Nucleus accumbens (tissue), 56 donors: ENCODE measurements at places on chromosomes 4 and X.
A peak's percentile ranks its signal among the peaks of the same experiment; 100 is the strongest.

DNA sequence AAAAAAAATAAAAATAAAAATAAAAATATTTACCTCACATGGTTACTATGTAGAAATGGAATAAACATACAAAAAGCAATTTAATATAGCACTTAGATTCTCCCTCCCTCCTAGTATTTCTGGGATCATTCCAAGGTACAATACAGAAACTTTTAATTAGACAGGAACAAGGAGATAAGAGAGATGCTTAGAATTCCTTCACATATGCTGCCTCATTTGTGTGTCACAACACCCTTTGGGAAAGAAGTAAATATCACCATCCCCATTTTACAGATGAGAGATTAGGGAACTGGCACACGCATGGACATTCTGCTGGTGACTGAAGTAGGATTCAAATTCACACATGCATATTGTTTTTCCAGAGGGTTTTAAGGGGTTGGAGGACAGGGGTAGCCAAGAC, 164.2 kb downstream of the APBB2 start:
- DNase-seq: no peak

DNA sequence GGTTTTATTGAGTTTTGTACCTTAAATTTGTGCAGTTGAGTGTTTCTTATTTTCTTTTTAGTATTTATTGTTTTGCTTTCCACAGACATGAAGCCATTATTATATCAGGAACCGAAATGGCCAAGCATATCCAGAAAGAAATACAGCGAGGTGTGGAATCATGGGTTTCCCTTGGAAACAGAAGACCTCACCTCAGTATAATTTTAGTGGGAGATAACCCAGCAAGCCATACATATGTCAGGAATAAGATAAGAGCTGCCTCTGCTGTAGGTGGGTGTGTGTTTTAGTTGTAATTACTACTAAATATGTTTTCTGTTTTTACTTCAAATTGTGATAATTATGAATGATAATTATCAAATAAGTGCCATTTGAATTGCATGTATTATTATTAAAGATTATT, 16.5 kb downstream of the MTHFD2L start:
- no peak for DNase-seq

- DNase-seq: no peak
Observed at GRCh38 chr4:65482410-65482809, 187.9 kb downstream of the EPHA5 start.

DNA sequence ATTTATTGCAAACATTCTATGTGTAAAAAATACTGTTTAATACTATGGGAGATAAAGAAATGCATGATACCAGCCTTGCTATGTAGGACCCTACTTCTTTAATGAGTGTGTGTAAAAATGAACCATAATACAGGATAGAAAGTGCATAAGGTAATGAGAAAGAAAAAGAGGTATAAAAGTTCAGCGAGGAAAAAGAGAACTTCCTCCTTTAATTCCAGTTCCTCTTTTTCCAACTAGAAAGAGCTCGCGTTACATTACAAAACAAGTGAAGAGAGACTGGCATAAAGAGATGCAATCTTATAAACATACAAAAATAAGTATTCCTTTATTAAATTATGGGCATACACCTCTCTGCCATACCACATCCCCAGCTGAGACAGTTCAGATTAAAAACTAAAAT, 77.4 kb downstream of the ANKRD17 start:
- DNase-seq: no peak

- no peak for DNase-seq
Observed at GRCh38 chr4:180682776-180683175, 1560.4 kb upstream of the TENM3 start.

DNA sequence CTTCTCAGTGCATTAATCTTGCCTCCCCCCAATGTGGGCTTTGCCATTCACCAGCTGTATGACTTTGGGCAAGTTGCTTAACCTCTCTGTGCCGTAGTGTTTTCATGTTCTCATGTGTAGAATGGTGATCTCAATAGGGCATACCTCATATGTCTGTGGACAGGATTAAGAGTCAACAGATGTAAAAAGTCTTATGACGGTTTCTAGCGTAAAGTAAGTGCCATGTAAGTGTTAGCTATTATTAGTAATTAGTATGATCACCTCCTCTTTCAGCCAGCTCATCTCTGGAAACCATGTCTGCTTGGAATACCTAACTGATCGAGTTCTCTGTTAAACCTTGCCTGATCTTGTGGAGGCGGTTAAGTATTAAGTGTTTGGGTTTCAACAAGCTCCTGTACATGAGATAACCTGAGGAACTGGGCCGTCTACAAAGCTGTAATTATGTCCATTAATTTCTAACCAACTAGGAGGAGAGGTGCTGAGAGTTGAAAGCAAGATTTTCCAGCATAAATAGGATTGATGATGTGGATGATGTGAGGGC, 66.3 kb downstream of the TSC22D3 start:
- no peak for DNase-seq

DNA sequence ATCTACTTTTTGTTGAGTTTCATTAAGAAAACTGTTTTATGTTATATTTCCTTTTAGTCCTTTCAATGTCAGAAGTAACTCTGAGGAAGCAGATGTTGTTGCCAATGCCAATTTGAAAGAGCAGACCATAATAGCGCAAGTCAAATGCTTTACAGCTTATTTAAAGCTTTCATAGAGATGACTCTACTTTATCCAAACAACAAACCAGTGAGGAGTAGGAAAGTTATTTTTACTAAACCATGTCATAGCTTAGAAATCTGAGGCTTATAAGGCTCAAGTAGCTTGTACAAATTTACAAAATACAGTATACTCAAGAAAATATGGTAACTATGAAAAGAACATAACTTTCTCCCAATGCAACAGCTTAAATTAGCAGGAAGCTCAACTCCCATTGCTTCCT, 40.1 kb upstream of the SPOCK3 start:
- DNase-seq: no peak

- no peak for DNase-seq
Observed at GRCh38 chr4:129378364-129378763, 282.4 kb downstream of the C4orf33 start.

DNA sequence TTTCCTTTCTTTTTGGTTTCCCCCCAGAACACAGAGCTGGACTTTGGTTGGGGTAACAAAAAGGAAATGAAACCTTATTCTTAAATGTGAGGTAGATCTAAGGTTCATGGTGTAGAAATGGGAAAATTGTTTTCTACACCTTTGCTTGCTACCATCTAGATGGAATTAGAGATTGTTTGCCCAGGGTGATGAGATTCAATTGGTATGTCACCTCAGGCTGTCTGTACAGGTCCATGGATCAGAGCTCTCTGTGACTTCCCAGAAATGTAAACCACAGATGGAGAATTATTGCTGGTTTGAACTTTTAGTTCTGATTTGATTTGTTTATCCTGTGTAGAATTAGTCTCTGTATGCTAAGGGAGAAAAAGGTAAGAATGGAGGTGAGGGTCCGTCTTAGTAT, 146.7 kb downstream of the PCDH7 start:
- no peak for DNase-seq

- DNase-seq: no peak
Observed at GRCh38 chr4:103915224-103915869, 195.6 kb upstream of the TACR3 start.

- no peak for DNase-seq
Observed at GRCh38 chr4:68469482-68469881, 22.2 kb downstream of the TMPRSS11E start.

DNA sequence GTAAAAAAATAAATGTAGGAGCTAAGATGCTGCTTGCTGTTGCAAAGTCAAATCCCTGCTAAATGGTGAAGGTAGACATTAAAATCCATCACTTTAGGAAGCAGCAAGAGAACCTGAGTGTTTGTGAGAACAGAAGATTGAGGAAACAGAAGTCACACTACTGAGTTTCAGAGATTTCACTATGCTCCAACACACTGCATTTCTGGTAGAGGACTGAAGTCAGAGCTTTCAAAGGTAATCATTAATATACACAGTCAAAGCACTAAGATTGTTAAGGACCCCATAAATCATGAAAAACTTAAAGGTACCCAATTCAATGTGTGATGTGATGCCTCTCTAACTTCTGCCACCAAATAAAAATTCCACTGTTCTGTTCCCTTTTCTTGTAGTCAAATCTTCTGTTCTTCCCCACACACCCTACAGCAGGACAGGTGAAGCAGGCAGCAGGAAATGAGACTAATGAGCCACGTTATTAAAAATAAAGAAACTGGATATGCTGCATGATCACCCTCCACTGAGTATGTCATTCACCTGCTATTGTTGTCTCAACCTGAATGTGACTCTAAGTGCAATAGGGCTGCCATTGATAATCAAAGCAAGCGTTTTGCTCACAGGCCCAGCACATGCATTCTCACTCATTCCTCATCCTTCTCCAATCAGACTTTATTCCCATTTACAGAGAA, 28.9 kb upstream of the APELA start:
- DNase-seq: no peak

GRCh38 chr4:36159208-36159607, 85.1 kb downstream of the ARAP2 start:
- no peak for DNase-seq

- no peak for DNase-seq
Observed at GRCh38 chr4:33323393-33323792, 2603.2 kb downstream of the PCDH7 start.

DNA sequence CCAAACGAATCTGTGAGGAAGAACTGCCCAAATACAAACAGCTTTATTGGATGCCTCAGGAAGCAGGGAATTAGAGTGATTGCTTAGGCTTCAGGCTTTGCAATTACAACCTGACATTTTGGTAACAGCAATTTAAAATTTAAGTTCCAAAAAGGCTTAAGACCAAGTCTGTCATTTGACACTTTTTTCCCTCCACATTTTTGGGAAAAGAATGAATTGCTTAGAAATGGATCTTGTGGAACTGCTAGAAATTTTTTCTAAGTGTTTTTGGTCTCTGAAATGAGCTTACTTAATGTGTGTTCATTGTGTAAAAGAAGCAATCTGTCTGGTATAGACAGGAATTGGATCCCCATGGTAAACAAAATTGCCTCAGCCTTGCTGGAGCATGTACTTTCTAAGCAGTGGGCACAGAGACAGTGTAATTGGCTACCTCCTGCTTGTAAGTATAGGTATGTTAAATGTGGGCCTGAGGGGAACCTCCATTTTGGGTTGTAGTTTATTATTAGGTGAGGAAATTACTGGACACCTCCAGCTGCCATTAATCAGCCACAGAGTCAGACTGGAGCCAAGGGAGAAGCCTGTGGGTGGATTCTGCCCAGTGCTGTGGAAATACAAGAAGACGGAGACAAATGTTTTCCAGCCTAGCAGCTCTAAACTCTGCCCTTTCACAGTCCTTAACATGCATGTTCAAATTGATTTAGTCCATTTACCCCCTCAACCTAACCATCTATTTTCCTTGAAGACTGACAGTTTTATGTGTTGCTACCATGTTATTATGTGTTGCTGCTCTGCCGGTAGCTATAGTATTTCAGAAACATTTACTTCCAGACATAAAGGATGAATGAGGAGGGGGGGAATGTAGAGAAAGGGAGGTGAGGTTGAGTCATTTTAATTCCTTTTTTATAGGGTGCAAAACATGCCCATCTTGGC, 473.0 kb downstream of the SPRY1 start:
- DNase-seq: no peak

DNA sequence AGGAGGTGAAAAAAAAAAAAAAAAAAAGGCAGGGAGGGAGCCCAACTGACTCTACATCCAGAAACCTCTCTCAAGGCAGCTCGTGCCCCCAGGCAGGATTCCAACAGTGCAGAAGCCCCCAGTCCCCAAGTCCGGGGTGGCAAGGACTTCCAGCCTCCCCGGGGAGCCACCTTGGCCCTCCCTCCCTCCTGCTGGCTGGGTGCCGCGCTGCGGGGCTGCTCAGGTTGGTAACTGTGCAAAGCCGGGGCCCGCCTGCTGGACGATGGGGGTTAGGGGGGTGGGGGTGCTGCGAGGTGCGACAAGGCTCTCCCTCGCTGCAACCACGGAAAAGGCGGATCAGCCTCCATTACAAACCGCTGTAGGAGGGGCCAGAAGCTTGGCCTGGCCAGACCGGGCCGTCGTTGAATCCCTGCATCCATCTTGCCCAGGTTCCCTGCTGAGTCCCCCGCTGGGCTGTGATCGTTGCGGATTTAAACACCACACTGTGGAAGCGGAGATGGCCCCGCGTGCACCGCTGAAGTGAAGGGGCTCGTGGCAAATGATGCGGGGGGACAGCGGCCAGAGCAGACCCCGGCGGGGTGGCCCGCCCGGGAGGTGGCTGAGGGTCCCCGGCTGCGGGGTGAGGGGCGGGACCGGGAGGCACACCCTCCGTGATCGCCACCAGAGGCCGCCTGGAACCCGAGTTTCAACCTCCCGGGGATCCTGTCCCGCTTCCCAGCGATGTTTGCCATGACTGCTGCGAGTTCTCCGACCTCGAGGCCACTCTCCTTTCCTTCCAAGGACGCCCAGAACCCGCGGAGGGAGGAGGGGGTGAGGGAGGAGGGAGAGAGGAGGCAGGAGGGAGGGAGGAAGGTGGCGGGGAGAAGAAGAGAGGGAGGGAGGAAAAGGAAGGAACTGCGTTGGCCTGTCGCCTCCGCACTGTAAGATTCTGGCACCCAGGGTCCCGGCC, 58.0 kb upstream of the DDX3X start:
- DNase-seq: peak; percentile 33

DNA sequence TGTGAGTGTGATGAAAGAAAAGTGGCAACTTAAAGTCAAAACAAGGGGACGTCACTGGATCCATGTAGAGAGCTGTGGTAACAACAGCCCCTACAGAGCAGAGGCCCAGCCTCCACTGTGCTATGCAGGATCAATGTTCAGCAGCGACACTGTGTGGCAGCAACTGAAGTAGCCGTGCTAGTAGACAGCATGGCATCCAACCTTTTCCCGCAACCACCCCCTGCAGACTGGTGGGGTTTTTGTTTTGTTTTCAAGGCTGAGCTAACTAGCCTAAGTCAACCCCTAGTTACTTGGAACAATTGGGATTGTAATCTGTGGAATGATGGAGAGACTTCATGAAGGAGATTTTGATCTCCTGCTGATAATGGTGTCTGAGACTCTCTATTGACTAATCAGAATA, 44.4 kb upstream of the PPARGC1A start:
- no peak for DNase-seq

DNA sequence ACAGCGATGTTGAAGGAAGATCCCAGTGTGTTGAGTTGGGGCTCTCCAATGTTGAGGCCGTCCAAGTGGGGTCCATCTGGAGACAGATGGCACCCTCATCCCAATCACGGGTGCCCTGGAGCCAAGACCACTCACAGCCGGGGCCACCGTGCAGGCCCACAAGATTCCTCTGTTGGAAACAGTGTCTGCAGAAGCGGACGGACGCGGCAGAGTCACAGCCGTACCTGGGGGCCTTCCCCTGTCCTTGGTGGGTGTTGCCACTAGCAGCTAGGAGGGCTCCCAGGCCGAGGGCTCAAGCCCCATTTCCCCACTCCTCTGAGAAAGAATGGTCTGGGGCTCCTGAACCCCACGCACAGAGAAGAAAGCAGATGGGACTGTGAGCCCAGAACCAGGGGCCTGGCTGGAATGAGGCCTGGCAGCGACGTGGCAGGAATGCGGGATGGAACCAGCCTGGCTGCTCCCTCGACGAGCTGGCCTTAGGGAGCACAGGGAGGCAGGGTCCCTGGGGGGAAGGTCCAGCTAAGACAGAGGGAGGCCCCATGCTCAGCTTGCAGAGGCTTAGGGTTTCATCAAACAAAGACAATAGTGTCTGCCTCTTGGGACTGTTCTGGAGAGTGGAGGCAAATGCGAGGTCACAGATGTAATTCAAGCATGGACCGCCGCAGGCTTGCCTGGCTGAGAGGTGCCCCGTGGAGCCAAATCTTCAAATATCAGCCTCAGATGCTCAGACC, 228.9 kb downstream of the AFAP1 start:
- DNase-seq: no peak

GRCh38 chr4:95693594-95693993, 144.8 kb upstream of the UNC5C start:
- DNase-seq: peak; percentile 0
